Spinal cord (tissue), 10 donors: ENCODE measurements at places on chromosomes 1 and 21. TPM values are rescaled to one million over a fixed set of nuclear protein-coding genes. Genes with fewer than 3 reads are reported as not detected.
A peak's percentile ranks its signal among the peaks of the same experiment; 100 is the strongest.

GRCh38 chr1:59673573-59674450, 140.9 kb upstream of the HOOK1 start:
- no peak for DNase-seq

GRCh38 chr21:23624281-23624680, 1983.0 kb downstream of the MRPL39 start:
- DNase-seq, result no peak

- DNase-seq, result peak; percentile 61
Measured at GRCh38 chr1:245079021-245079609, 75.7 kb upstream of the KIF26B start.

GRCh38 chr1:59007820-59008598, 224.2 kb upstream of the JUN start:
- no peak for DNase-seq

GRCh38 chr1:224510880-224511645, 76.5 kb upstream of the WDR26 start:
- DNase-seq, result no peak

- DNase-seq, result no peak
Measured at GRCh38 chr1:218397752-218398339, 52.7 kb downstream of the TGFB2 start.

DNA sequence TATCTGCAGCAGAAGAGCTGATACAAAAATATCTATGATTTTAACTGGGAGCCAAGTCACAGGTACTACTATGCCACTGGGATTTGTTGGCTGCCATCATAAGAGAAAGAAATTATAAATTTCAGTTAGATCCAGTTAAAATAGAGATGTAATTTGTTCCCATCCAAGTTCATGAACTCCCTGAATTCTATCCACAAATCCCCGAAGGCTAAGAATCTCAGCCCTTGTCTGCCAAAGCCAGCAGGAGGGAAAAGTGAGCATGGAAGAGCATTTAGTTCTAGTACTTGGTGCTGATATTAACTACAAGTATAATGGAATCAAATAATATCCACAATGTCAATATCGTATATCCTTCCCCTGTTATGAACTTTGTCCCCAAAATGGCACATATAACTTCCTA, 801.1 kb upstream of the CXADR start:
- DNase-seq, result no peak

DNA sequence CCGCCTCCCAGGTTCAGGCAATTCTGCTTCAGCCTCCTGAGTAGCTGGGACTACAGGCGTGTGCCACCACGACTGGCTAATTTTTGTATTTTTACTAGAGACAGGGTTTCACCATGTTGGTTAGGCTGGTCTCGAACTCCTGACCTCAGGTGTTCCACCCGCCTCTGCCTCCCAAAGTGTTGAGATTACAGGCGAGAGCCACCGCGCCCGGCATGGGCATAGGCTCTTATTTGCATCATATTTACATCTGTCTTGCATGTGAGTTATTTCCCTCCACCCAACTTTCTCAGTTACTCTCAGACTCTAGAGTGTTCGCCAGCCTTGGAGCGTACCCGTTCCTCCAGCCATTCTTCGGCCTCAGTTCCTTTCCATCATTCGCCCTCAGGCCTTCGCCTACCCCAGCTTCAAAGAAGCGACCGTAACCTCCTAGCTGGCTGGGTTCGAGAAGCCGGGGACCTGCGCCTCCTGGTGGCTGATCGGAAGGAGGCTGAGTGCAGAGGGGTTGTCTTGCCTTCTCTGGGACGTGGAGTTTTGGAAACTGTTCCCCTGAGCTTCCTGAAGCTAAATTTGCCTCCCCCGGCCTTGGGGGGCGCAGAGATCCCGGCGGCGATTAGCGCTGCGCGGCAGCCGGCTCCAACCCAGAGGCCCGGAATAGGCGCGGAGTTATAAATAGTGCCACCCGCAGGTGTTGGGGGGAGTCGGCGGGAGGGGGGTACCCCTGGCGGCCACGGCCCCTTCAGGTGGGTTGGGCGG, 3.6 kb upstream of the ZBTB7B start:
- no peak for DNase-seq

GRCh38 chr1:10741696-10742095, 54.8 kb downstream of the CASZ1 start:
- DNase-seq, result no peak

DNA sequence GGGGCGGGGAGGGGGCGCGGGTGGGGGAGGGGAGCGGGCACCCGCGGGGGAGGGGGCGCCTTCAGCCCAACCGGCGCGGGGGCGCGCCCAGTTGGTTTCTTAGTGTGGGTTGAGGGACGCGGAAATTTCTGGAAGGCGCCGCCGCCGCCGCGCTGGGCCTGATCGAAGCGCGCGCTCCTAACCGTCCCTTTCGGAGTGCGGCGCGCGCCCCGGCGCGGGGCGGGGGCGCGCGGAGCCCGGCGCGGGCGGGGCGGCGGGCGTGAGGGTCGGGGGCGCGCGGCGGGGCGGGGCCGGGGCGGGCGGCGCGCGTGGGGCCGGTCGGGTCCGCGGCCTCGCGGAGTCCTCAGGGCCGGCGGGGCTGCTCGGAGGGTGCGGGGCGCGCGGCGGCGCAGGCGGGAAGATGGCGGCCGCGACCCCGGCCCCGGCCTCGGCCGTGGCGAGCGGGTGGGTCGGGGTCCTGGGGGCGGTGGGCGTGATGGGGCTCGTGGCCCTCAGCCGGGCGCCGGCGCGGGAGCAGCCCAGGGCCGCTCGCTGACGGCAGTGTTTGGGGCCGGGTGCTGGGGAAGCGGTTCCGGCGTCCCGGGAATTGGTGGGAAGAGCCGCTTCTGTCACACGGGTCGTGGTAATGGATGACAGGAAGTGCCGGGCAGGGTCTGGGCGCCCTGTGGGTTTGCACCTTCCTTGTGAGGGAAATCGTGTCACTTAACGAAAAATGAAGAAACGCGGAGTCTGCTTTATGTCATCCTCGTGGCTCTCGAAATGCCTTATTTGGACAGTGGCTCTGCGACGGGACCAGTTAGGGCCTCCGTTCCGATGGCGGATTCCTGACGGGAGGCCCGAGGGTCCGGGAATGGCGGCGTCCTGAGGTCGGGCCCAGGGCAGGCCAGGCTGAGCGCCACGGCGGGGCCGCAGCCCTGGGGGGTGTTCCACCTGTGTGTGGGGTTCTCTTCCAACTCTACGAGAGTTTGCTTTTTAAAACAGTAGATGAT, 764 bp downstream of the PKNOX1 start:
- DNase-seq, result peak; percentile 88

GRCh38 chr1:183883623-183884022, 78.7 kb downstream of the RGL1 start:
- no peak for DNase-seq

GRCh38 chr1:27257155-27257554, 22.7 kb downstream of the WDTC1 start:
- DNase-seq, result no peak

DNA sequence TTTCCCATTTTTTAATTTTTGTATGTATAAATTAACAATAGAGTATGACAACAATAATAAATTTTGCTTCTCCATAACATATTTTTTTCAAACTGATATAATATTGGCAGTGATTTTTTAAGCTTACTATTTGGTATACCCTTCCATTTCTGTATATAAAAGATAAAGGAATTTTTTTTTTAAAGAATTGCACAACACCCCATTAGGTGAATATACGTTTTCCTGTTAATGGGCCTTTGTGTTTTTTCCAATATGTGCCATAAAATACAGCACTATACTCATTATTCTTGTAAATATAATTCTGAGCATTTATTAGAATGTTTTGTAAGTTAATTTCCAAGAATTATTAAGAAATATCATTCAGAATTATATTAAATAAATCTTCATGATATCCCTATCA, 515.2 kb upstream of the RGS18 start:
- no peak for DNase-seq

DNA sequence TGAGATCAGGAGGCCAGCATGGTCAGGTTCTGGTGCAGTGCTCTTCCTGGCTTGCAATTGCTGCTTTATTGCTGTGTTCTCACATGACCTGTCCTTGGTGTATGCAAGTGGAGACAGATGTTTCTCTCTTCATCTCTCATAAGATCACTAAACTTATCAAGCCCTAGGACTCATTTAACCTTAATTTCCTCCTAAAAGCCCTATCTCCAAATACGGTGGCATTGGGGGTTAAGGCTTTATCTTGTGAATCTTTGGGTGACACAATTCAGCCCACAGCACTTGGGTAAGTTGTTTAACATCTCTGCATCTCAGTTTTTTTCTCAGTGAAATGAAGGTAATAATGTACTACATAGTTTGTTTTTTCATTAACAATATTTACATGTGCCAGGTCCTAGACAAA, 152.4 kb downstream of the RWDD3 start:
- no peak for DNase-seq

- DNase-seq, result no peak
Measured at GRCh38 chr1:78919150-78919549, 87.4 kb downstream of the ADGRL4 start.

DNA sequence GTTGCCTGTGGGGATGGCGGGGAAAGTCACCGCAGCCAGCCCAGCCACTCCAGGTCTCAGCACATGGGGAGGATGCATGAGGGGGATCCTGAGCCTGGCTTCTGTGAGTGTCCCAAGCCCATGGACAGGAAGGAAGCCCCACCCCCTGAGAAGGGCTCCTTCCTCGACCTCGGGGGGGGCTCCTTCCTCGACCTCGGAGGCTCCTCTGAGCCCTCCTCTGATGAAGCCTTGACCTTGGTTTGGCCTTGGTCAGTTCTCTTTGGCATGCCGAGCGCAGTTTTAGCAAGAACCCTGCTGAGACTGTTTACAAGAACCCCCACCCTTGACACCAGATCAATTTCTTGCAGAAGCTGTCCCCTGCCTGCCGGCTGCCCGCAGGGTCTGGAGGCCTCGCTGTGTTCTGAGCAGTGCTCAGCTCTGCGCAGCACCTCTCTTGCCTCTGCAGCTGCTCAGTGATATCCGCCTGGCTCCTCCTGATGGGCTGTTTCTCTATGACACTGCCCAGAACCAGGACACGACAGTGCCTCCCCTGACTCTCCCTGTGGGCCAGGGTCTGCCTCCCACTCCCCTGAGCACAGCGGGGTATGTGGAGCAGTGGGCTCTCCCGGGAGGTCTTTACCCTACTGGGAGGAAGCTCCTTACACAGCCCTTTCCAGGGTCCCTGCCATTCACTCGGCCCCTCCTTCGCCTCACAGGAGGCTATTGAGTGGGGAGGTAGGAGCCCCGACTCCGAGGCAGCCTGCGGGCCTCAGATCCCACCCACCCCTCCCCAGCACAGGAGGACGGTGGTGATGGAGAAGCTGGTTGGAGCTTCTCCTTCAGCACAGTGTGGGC, 15.4 kb downstream of the ACTRT2 start:
- DNase-seq, result no peak

DNA sequence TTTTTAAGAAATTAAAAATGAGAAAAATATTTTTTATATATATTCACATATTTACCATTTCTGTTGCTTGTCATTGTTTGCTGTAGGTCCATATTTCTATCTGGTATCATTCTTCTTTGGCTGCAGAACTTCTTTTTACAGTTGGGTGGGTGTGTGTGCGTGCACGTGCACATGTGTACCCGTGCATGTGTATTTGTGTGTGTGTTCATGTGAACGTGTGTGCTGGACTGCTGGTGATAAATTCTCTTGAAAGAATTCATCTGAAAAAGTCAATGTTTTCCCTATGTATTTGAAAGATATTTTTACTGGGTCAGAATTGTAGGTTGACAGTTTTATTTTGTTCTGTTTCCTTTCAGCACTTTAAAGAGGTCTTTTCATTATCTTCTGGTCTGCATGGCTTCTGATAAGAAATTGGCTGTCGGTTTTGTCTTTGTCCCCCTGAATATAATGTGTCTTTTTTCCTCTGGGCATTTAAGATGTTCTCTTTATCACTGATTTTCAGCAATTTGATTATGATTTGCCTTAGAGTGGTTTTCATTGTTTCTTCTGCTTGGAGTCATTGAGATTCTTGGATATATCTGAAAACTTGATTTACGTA, 34.5 kb upstream of the DPH5 start:
- no peak for DNase-seq

GRCh38 chr1:44581205-44581604, 93.1 kb downstream of the TMEM53 start:
- DNase-seq, result no peak

GRCh38 chr1:11071463-11072215, 11.8 kb upstream of the SRM start:
- no peak for DNase-seq

DNA sequence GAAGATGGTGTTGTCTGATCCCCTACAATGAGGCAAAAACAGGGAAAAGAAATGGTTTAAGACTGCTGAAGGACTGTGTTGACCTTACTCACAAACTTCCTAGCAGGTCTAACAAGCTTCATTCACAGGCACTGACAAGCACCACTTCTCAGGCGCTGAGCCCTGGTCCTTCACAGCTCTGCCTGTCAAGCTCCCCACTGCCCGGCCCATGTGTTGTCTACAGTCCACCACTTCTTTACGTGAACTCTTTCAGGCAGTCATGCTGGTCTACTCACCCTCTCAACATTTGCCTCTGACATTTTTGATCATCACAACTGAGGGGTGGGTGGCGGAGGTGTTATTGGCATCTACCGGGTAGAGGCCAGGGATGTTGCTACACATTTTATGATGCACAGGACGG, 40.7 kb upstream of the MYBPHL start:
- DNase-seq, result no peak

GRCh38 chr21:35420656-35421055, 371.6 kb upstream of the RUNX1 start:
- no peak for DNase-seq

- no peak for DNase-seq
Measured at GRCh38 chr1:111593403-111594305, 25.9 kb upstream of the RAP1A start.

DNA sequence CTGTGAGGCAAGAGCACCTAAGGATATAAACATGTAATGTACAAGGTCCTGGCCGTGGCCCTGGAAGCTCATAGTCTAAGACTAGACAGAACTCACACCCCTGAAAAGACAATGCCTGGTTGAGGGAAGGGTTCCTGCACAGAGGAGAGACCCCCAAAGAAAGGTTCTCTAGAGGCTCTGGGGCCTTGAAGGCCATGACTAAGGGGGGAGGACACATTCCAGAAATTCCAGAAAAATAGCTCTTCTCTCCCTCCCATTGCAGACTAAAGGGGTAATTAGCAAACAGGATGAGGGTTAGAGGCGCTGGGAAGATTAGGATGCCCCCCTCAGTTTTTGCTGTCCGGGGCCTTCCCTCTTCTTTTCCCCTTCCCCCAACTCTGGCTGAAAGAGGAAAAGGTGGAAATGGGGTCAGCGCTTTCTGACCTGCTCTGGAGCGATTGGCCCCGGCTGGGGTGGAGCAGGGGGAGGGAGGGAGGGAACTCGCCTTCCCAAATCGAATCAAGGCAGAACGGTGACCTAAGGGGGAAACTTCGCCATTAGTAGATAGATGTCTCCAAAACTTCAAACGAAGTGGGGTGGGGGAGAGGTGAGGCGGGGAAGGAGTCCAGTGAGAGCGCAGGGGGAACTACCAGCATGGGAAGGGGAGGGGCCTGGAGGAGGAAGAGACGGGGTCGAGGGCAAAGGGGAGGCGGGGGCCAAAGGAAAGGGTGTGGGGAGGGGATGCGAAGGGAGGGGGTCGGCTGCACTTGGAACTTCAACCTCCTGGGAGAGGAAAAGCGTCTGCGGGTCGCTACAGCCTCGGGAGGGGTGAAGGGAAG, 11.8 kb downstream of the PAX7 start:
- DNase-seq, result no peak

TM2D1 gene
- 87.9 TPM for total RNA-seq

CCDC17 gene
- total RNA-seq, result not detected

ORC1 gene
- 3.2 TPM for total RNA-seq

FCAMR gene
- total RNA-seq, result not detected

IFFO2 gene
- total RNA-seq, result 6.6 TPM

VWA1 gene
- total RNA-seq, result 11.4 TPM

KIF26B gene
- 15.1 TPM for total RNA-seq

SPRR3 gene
- total RNA-seq, result not detected

OR2T2 gene
- total RNA-seq, result not detected
